Natural killer cell treated with Interleukin-12 subunit alpha and Interleukin-12 subunit beta and Interleukin-15 and Interleukin-18, amount 100 ng/mL, for 72 hours (primary cell): ENCODE measurements at places on chromosomes 7 and 10. TPM values are rescaled to one million over a fixed set of nuclear protein-coding genes. Genes with fewer than 3 reads are reported as not detected.

GRCh38 chr10:241451-241850 lies 106.2 kb downstream of the ZMYND11 start:
- no peak for DNase-seq

DNA sequence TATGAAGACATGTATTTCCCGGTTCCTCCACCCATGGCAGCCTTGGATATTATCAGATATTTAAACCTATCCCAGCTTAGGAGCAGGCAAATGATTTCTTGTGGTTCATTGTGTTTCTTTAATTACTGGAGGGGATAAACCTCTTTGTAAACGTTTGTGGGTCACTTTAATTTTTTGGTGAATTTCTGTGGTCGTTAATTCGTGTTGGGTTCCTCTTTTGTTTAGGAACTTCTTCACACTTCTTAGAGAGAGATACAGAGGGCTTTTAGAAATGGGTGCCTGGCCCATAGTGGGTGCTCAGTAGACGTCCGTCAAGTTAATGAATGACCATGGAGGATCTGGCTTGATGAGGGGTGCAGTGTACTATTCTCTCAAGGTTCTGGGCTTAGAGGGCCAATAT lies 27.2 kb upstream of the NUB1 start:
- no peak for DNase-seq

DNA sequence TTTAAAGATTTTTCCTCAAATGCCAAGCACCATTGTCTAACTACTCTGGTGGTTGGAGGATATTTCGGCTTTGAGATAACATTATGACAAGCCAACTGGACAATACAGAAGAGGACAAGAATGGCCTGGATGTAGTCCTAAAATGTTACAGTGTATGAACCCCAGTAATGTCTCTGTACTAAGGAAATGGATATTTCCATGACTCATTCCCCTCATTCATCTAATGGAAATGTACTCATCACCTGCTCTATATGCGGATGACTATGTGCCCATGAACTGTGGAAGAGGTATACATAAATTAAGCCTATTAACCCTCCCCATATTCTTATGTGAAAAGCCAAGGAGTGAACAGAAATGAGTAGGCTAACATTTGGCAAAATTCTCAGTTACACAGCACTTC lies 207.9 kb downstream of the CACNA2D1 start:
- no peak for DNase-seq

- no peak for DNase-seq
Observed at GRCh38 chr10:127976286-127976685, 69.4 kb downstream of the PTPRE start.

GRCh38 chr7:66832531-66833351 lies 88.3 kb upstream of the TMEM248 start:
- no peak for DNase-seq

GRCh38 chr7:21939136-21939857 lies 6.4 kb downstream of the CDCA7L start:
- peak; percentile 63 for DNase-seq

GRCh38 chr7:106839511-106839910 lies 25.6 kb upstream of the PIK3CG start:
- no peak for DNase-seq

DNA sequence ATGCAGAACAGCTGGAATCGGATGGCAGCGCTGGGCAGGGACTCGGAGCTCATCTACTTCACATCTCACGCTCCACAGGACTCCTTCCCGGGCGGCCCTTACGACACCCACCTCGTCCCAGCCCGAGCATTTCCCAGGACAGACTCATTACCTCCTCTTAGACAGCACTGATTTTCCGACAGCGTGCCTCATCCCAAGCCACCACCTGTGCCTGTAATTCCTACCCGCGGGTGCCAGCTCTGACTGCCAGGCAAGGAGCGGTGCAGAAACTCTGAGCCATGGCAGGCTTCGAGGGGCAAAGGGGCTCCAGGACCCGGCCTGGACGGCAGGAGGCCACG lies 25.6 kb downstream of the GPER1 start:
- DNase-seq, result no peak

DNA sequence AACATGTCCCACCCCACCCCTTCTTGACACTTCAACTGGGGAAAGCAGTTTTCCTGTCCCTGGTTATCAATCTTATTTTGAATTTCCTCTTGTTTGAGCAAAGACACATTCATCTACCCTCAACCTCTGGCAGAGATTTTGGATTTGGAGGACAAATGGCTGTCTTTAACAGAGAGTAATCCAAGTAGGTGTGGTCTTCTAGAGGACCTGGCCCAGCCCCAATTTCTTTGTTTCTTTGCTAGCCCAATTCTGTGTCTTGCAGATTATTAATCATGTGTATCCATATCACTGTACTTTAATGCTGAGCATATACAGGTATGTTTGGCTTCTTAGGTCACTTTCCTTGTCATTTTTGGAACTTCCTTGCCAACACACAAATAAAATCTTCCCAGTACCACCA lies 58.8 kb upstream of the ADCY1 start:
- DNase-seq, result no peak

GRCh38 chr7:84546403-84546802 lies 351.8 kb upstream of the SEMA3A start:
- no peak for DNase-seq

- DNase-seq, result no peak
Observed at GRCh38 chr7:5472432-5473315, 49.0 kb upstream of the TNRC18 start.

GRCh38 chr10:93859049-93859655 lies 34.6 kb upstream of the SLC35G1 start:
- no peak for DNase-seq

DNA sequence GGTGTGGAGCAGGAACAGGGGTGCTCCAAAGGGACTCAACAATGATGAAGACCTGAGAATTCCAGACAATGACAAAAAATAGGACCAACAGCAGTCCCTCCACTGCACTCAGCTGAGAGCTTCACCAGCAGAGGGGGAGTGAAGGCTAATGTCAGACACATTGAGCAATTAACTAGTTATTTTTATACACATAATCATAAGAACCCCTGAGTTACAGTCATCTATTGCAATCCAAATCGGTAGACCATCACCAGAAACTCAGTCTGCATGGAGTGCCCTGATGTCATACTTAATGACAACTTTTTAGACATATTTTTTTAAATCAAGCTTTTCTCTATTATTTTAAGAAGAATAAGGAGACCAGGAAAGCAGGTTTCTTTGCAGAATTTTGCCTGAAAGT lies 30.6 kb upstream of the IKZF1 start:
- DNase-seq, result no peak

GRCh38 chr7:141053626-141054025 lies 20.2 kb upstream of the TMEM178B start:
- DNase-seq, result peak; percentile 94

DNA sequence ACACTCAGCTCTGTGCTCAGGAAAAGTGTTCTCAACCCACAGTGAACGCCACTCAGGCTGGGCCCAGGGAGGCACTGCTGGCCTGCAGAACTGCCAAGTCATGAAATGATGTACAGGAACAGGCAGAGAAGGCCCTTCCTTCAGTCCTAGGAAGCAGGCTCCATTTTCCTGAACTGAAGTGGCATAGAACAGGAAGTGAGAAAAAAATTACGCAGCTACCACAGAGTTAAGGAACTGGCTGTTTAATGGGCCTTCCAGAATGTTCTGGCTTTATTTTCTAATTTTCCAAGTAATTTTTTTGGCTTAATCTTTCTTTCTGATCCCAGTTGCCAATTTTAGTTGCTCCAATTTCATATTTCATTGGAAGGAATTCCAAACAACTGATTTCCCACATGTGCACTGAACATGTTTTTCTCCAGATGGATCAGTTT lies 39.3 kb downstream of the LRRC18 start:
- no peak for DNase-seq

- no peak for DNase-seq
Observed at GRCh38 chr10:4058514-4059029, 273.6 kb upstream of the KLF6 start.

DNA sequence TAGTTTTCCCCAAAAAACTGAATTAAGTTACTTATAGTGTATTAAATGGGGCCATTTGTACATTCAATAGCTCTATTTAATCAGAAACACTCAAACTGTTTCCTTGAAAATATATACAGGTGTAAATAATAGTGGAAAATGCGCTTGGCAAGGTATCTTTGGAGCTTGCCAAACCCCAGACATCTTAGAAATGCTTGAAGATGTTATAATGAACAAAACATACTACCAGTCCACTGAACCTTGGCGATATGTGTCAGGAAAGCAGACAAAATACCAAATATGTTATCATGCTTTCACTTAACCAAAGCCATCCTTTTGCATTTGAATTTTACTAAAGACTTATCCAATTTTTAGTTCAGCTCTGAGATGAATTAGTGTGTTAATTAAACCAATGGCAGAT lies 352.7 kb upstream of the SEMA3A start:
- no peak for DNase-seq

DNA sequence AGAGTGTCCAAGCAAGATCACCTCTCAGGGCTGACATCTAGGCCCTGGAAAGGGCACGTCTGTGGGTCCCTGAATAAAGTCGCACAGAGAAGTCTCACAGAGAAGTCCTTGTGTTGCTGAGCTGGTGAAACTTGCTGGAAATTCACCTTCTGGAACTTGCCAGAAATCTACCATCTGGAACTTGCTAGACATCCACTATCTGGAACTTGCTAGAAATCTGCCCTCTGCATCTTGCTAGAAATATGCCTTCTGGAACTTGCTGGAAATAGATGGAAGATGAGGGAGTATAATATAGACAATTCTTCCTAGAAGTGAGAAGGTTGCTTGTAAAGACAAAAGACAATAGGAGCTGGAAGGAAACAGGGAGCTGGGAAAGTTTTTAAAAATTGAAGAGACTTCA lies 5.4 kb upstream of the TAX1BP1 start:
- no peak for DNase-seq

DNA sequence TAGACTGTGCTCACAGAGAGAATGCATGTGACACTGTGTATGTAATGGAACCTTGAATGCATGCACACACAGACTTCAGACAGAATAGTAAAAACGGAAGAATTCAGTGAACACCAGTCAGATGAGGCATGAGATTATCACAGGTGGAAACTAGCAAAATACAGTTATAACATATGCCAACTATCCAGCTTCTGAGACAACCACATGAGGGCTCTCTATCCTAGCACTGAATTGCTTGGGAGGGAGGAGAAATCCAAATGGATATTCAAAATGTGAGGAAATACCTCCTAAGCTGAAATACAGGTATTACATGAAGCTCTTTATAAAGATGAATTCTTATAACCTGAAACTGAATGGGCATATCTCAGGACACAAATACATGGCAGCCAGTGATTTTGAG lies 30.6 kb downstream of the GARS1 start:
- DNase-seq, result no peak

DNA sequence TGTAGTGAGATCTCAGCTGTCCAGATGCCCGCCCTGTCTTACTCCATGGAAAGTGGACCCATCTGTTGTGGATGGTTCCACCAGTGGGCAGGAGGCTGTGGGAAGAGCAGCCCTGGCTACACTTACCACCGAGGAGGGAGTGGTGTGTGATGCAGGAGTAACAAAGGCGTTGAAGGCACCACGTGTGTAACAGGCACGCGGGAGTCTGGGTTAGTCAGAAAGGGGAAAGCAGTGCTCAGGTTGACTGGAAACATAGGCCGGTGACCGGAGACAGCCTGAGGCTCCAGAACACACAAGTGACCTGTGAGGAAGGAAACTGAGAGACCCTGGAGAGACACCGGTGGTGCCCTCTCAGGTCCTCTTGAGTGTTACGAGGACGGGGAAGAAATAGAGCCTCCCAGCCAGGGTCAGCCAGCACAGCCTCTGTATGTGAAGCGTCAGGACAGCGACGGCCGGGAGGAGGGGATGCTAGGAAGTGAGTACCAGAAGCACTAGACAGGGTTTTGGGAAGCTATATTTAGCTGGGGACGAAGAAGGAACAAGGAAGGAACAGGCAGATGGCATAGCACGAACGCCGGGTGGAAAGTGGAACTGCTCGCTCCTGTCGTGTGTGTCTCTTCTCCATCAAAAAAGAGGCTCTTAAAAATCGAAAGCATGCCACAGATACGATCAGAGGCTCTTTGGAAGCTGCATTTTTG lies 51.7 kb downstream of the DAGLB start:
- DNase-seq, result no peak

DNA sequence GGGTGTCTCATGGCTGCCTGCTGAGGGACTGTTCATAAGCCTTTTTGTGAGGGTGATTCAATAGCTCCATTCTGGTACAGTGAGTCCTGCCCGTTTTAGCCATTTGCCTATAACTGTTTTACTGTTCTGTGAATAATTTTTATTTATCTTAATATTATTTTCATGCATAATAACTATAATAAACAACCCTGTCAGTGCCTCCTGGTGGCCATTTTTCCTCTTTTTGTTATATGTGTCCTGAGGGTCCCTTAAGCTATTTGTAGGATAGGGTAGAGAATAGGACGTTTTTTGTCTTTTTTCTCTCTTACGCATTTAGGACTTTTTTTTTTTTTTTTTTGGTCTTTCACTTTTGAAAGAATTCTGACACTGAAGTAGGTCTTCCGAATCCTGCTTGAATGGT lies 2.9 kb downstream of the C1QL3 start:
- DNase-seq, result no peak

DNA sequence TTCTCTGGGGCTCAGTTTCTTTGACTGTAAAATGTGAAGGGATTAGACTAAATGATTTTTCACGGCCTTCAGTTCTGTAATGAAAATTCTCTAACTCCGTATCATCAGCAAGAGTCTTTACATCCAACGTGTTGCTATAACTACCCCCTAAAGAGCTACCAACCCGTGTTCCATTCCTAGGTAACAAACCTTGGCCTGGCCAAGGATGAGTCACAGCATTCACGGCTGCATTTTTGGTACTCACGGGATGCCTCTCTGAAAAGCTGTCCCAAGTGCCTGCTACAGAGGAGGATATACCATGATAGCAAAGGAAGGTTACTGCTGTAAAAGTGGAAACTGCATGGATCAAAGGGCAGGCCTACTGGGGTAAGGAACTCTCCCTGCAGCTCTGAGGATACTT lies 5.9 kb downstream of the LRRC4 start:
- DNase-seq, result no peak

The PRKRIP1 gene
- total RNA-seq, result 39.5 TPM

The STEAP4 gene
- not detected for total RNA-seq

The CNNM2 gene
- 11.2 TPM for total RNA-seq

The SPAM1 gene
- not detected for total RNA-seq

The COL17A1 gene
- total RNA-seq, result not detected

The STAG3 gene
- total RNA-seq, result 24.4 TPM

The LBX1 gene
- total RNA-seq, result not detected

The NYAP1 gene
- not detected for total RNA-seq

The RNF133 gene
- total RNA-seq, result not detected

The TMED4 gene
- 97.9 TPM for total RNA-seq

The OR6V1 gene
- total RNA-seq, result not detected

The CTAGE4 gene
- total RNA-seq, result 0.38 TPM

The GPR22 gene
- not detected for total RNA-seq

The TBX20 gene
- not detected for total RNA-seq

The SMKR1 gene
- 3.6 TPM for total RNA-seq

The NUTM2A gene
- total RNA-seq, result 0.56 TPM
